ENCODE measurements at places on chromosomes 16 and 17.

DNA sequence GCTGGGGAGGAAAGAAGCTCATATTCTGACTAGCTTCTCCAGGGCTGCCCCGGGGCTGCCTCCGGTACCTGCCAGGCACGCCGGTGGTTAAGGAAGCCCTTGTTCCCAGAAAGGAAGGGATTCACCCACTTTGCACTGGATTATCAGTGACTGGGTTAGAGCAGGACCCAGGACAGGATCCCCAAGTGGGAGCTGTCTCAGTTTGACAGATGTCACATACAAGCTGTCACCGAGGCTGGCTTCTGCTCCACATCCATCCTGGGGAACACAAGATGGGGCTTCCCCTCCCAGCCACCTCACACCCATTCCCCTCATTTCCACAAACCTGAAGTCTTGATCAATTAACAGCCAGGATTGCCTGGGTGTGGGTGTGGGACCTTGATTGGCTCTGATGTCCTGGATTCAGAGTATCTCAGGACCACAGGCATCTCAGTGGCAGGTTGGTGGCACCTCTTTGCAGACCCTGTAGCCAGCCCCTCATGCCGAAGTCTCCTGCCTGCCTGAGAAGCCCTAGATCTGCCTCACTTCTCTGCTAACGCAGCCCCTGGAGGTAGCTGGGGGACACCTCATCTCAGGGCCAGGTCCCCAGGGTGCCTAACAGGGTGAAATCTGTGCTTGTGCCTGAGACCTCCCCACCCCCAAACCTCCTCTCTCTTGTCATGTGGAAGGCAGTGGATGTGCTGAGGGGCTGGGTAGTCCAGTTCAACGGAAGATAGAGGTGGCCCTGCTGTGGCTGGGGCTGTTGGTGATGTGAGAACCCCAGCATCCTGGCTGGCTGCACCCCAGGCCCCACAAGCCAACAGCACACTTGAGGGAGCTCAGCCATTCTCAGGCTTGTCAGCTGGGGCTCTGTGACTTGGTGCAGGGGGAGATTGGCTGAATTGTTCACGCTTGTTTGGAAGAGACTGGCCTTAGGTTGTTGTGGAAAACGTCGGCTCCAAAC lies 1.4 kb downstream of the CACNG5 start:
- no peak for DNase-seq

GRCh38 chr17:75998327-75998795 lies 2.3 kb upstream of the CDK3 start:
- DNase-seq, result no peak

DNA sequence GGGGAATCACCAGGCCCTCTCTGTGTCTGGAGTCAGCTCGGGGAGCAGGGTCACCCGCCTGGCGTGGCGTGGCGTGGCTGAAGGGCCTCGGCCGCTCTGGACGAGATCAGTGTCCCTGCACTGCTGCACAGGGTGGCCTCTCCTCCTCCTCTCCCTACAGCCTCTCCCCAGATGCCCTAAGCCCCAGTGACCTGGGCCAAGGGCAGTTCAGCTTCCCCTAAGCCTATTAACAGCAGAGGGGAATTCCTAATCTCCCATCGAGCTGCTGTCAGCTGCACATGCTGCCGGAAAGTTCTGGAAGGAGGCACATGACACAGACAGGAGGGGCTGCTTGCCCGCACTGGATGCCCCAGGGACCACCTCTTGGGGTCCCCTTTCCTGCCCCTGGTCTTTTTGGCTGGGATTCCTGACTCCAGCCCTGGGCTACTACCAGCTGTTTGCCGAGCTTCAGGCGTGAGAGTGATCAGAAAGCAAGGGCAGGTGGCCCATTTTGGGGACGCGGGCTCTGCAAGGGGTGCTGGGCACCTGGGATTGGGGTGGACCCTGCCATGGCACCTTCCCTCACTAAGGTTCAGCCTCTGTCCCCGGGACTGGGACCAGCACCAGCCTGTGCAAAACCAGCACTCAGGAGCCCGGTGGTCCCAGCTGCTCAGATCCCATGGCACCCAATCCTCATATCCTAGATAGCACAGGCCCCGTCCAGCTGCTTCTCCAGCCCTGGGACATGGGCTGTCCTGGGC lies 794 bp downstream of the PDE6G start:
- no peak for DNase-seq

DNA sequence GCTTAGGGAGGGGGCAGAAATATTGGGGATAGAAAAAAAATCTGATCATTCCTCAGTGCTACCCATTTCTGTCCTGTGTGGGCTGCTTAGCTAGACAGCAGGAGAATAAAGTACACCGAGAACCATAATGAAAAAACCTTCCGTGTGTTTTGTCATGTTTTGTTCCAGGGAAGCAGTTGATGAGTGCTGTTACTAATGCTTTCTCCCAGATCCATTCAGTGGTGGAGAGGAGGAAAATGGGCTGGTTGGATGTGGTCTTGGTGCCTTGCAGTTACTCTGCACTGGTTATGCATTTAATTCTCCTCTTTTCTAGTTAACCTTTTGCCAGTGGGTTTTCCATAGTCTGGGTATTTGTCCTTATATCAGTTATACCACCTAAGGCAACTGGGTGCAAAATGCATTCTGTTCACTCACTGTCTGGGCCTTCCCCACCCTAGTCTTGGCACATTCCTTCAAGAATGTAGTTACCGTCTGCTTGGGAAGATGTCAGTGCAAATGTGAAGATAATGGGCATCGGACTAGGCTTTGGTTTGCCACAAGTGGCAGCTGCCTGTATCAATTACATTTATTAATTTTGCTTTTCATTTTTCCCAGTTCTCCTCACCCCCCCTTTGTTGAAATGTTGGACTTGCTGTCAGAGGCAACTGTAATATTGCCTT lies 9.3 kb upstream of the TBKBP1 start:
- DNase-seq, result no peak

- DNase-seq, result no peak
Measured at GRCh38 chr16:29943846-29944799, 17.8 kb upstream of the TMEM219 start.

DNA sequence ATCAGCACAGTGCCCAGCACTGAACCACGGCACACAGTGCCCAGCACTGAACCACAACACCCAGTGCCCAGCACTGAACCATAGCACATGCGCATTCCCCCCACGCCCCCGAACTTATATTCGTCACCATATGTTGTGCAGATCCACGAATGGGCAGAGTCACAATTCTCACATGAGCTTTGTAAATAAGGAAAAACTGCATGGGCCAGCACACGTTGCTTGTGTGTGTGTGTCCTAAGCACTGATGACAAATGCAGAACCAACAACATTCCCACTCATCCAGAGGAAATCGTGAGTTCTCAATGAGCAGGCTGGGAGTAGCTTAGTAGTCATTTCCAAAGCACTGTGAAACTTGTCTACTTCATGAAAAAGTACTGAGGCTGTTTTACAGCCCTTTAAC lies 70.0 kb downstream of the ADCY9 start:
- no peak for DNase-seq

DNA sequence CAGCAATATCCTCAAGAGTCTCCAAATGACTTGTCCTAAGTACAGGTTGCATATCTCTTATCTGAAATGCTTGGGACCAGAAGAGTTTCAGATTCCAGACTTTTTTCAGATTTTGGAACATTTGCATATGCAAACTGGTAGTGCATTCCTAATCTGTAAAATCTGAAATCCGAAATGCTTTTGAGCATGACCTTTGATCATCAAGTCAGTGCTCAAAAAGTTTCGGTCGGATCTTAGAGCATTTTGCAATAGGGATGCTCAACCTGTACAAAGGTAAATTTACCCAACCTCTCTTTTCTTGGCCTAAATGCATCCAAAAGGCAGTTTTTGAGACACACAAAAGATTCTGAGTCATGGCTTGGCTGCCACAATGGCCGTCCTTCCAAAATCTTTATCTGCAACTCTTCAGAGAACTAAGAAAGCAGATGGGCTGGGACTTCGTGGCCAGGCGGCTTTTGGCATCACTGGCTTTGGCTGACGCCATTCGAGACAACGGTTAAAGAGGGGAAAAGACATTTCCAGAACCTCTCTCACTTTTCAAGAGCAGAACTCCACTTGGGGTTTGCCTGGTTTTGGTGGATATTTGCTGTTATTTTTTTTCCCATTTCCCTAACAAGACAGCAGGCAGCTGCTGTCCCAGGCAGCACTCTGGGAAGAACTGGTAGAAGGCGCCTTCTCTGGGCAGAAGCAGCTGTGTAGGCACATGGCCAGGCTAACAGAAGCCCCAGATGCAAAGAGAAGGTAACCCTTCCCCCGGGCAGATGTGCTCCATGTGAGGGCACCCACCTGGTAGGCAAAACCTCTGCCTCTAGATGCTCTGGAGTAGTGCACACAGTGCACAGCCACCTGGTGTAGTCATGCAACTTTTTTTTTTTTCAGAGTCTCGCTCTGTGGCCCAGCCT lies 8.9 kb downstream of the CPPED1 start:
- no peak for DNase-seq

DNA sequence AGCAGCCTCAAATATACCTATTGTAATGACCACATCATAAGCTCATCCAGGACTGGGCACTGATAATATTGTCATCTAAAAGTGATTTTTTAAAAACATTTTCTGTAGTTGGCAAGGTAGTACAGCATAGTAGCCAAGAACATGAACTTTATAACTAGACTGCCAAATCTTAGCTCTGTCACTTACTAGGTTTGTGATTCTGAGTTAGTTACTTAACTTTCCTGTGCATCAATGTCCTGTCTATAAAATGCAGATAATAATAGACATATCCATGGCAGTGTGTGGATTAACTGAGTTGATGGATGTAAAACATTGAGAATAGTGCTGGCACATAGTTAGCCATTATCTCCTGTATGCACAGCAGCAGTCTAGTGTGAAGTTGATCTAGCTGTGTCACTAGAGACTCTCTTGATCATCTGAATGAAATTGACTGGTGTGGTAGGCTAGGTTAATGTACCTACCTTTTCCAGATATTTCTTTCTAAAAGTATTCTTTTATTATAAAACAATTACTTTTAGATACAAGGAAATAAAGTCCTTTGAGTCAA lies 101.5 kb downstream of the STXBP4 start:
- DNase-seq, result no peak

- no peak for DNase-seq
Measured at GRCh38 chr17:18227635-18228034, 2.2 kb downstream of the LLGL1 start.

- no peak for DNase-seq
Measured at GRCh38 chr17:30084788-30085187, 31.8 kb upstream of the NSRP1 start.

- no peak for DNase-seq
Measured at GRCh38 chr16:3454631-3455147, 11.2 kb downstream of the NAA60 start.

DNA sequence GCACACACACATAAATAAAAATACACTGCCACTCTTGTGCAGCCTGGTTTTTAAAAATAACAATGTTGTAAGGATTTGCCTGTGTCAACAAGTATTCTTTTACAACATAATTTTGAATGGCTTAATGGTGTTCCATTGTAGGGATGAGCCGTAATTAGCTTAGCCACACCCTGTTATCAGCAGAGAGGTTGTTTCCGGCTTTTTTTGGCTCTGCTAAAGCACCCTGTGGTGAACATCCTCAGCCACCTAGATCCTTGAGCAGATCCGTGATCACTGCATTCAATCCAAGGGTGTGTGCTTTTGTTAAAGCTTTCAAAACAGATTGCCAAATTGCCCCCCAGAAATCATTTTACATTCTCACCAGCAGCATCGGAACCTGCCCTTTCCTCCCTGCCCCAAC lies 7.0 kb downstream of the KATNB1 start:
- DNase-seq, result no peak

GRCh38 chr17:66487121-66487520 lies 184.7 kb downstream of the PRKCA start:
- no peak for DNase-seq

DNA sequence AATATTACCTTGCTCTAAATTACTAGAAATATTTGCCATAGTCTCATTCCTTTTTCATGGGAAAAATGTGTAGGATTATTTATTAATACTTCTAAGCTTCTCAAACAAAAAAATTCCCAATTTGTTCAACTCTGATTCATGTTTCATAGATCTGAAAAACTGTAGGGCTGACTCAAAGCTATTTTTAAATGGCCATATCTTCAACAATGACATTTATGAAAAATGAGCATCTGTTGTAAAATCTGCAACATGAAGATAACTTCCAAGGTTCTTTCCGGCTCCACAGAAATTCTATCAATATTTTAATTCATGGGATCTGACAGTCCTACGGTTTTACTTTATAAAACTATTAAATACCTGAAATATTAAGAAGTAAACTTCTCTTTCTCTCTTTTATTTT lies 192.7 kb upstream of the KCNJ16 start:
- no peak for DNase-seq

DNA sequence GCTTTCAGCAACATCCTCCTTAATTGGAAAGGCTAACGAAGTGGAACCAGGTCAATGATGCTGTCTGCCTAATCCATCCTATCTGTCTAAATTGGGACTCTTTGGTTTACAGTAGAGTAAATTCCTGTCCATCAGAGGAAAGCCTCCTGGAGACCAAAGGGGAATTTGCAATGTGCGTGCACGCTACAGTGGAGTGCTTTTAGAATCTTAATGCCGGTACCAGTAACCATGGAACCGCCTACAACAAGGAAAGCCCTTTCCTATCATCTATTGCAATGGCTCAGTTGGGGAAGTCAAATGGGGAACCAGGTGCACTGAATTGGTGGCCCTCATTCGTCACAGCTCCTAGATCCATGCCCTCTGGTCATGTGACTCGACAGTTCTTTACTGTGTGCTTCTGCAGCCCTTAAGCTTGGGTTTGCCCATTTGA lies 110.1 kb downstream of the XYLT1 start:
- DNase-seq, result no peak

DNA sequence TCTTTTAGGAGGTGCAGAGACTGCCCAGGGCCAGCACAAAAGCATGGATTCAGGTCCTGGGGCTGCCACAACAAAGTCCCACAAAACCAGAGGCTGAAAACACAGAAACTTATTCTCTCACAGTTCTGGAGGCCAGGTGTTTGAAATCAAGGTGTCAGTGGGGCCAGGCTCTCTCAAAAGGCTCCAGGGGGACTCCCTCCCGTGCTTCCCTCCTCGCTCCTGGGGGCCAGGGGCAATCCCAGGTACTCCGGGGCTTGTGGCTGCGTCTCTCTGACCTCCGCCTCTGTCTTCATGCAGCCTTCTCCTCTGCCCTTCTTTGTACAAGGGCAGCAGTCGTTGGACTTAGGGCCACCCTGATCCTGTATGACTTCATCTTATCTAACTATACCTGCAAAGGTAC lies 8.3 kb upstream of the RBFOX3 start:
- DNase-seq, result no peak

DNA sequence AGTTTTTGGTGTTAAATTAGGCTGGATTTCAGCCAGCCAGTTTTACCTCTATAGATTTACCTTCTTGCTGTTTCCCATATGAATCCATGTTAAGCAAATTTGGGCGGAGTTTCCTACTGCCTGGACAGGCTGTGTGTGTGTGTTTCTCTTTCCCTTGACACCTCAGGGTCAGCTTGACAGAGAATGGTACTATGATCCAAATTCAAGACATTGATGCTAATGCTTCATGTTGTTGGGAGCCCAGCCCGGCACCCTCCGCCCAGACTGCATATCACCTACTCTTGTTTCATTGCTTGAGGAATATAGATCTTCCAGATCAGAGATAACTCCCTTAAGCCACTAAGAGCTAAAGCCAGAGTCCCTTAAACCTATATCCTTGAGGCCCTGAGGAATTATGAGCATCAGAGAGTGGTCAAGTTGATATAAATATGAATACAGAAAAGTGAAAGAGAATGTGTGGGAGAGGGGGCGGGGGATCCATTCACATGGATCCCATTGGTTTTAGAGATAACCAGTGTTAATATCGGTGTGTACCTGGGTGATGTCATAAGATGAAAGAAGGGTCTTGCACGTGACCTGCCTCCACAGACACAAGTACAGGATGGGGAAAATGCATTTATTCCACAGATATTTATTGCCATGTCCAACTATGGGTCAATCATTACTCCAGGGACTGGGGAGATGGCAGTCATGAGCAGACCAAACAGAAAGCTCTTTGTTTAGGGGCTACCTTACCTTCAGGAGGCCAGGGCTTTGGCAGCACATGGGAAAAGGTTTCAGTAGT lies 69.7 kb downstream of the WIPI1 start:
- no peak for DNase-seq
